ENCODE measurements at places on chromosomes 1 and 21.

DNA sequence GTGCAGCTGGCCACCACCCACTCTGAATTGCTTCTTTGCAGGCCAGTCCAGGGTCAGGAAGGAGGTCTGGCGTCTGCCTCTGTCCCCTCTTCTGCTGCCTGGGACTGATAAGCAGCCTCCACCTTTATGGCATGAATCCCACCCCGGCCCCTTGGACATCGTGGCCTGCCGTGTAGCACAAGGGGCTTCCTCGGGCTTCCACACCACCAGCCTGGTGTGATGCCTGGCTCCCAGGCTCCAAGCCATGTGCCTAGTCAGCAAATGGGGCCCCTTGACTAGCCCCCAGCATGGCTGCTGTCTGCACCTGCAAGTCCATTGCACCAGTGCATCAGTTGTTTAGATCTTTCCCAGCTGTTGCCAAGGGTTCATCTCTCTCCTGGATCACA, 9.9 kb upstream of the ARF1 start:
- DNase-seq: no peak

- no peak for DNase-seq
Measured at GRCh38 chr21:38804789-38805327, 871 bp upstream of the ETS2 start.

GRCh38 chr1:45673956-45674355, 12.4 kb downstream of the GPBP1L1 start:
- DNase-seq: no peak

- peak; percentile 49 for DNase-seq
Measured at GRCh38 chr1:22753481-22753971, 42.9 kb downstream of the EPHB2 start.

GRCh38 chr1:27102707-27103468, 52.0 kb downstream of the SLC9A1 start:
- DNase-seq: no peak

DNA sequence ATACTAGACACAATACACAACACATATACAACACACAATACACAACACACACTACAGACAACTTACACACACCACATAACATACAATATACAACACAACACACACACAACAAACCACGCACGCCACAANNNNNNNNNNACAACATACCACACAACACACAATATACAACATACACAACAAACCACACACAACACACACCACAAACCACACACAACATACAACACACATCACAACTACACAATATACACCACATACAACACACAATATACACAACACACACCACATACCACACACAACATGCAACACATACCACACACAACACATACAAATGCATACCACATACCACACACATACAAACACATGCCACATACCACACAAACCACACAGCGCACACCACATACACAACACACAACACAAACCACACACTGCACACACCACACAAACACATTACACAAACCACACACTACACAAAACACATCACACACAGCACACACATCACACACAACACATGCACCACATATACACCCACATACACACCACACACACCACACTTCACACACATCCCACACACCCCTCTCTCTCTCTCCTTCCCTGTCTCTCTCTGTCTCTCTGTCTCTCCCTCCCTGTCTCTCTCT, 108.3 kb downstream of the ETS2 start:
- DNase-seq: no peak

DNA sequence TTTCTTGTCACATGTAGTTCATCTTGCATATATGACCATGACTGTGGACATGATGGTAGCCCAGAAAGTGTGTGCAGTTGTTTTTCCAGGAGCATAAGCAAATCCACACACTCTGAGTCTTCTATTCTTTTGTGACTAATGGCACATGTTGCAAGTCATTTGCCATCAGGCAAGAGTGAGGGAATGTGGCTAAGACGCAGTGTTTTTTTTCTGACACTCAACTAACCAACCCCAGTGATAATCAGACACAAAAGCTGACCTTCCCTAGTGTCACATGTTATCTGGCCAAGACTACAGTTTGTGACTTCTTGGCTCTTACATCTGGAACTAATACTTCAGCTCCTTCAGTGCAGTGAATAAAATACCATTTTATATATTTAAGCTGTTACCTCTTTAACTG, 108.8 kb downstream of the ITSN1 start:
- DNase-seq: no peak

- DNase-seq: no peak
Measured at GRCh38 chr1:75392278-75392677, 218.6 kb downstream of the SLC44A5 start.

- DNase-seq: peak; percentile 38
Measured at GRCh38 chr1:111507411-111508201, 4.2 kb upstream of the ADORA3 start.

DNA sequence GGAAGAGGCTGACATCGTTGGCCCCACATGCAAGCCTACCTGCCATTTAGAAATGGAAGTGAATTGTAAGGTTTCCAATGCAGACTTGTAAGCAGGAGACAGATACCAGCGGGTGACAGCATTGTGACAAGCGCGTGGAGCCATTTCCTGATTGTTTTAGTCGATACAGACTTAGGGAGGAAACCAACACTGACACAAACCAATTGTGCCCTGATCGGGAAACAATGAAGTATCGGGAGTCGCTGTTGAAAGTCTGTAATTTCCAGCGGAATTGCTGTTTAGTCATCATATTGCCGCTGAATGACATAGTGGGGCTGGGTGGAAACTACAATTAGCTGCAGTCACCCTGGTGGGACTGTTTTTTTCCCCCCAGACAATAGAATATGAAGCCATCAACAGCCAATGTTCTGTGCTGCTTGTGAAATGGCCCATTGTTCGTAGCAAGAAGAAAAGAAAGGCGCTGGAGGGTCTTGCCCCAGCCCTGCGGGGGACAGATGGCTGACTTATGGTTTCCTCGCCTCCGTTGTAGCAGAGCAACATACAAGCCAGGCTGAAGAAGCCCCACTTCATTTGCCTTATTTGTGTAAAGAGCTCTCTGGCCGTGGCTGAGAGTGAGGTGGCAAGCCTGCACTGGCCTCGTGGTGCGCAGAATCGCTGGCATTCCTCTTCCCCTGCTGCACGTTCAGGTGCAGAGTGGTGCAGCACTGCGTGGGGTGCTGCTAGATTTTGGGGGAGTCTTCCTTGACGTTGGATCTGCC, 462.7 kb downstream of the CAMTA1 start:
- DNase-seq: no peak

DNA sequence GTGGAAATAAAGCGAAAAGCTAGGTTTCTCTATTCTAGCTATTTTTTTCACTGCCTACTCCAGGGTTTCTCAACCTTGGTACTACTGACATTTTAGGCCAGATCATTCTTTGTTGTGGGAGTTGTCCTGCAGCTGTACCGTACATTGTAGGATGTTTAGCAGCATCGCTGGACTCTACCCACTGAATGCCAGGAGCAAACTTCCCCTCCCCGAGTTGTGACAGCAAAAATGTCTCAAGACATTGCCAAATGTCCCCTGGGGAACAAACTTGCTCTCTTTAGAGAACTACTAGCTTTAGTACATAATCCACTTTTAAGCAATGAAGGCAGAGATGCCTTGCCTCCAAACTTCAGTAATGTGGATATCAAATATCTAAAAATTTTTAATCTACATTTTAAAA, 122.8 kb downstream of the PLPPR5 start:
- DNase-seq: no peak

DNA sequence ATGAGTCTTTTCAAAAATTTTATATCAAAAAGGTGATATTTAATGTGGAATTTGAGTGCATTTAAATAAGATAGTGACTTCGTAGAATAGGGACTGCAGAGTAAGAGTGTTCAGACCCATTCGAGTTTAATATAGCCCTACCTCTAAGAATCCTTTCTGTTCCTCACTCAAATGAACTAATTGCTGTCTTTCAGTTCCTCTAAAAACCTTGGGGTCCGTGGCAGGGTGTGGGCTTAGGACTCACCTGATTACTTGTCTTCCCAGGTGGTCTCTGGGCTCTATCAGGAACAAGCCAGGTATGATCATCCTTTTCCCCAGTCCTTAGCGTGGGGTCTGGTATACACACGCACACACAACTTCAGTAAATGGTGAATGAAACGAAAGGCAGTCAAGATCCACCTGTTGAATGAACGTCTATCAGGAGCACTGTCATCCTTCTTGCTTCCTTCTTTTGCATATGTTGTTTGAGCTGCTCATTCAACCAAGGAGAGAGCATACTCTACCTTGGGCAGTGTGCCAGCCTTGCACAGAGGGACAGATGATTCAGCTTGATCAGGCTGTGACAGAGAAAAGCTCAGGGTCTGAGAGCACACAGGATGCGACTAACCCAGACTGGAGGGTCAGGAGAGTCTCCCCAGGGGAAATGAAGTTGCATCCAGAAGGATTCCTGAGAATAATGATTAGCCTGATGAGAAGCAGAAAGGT, 1.2 kb upstream of the RNF11 start:
- no peak for DNase-seq

DNA sequence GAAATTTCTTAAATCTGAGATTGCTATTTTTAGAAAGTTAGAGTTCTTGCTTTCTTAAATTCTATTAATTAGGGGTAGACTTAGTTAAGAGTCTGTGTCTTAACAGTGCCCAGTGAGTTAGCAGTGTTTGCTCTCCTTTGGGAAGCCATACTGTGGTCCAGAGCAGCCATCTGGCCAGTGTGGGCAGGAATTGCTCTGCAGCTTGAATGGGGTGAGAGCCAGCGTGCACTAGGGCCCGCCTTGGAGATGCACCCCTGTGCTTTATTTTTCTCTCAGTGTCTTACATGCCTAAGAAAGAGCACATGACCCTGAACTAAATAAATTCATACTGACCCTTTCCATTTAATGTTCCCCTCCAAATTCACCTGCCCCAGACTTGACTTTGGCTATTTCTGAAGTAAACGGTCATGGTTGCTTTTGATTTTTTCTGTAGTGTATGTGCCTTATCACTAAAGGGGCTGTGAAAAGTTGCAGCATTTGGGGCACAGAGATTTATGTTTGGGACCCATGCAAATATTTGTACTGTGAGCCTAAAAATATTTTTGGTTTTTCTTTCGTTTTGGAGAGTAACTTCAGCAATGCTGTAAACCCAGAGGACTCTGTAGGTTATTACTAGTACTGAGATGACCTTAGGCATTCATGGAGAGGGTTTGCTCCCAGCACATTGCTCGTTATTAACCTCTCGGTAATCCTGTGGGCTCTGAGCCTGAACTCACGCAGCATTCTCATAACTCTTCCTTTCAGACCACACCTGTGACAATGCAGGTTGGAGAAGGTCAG, 21.3 kb upstream of the KCNQ4 start:
- no peak for DNase-seq

DNA sequence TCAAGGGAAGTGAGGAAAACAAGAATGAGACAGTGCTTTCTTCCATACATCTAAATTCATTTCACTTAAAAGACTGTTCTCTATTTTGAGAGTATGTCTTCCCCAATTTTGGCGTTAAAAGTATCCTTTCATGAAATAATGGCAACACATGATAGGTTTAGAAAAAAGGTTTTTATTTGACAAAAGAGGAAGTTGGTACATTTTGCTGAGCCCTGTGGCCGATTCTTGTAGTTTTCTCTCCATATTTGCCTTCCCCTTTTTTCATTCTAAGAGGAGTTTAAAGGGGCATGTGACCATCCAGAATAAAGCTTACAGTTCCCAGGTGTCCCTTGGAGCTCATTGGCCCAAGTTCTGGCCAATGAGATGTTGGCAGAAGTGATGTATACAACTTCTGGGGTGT, 140.4 kb upstream of the KCNE2 start:
- no peak for DNase-seq

DNA sequence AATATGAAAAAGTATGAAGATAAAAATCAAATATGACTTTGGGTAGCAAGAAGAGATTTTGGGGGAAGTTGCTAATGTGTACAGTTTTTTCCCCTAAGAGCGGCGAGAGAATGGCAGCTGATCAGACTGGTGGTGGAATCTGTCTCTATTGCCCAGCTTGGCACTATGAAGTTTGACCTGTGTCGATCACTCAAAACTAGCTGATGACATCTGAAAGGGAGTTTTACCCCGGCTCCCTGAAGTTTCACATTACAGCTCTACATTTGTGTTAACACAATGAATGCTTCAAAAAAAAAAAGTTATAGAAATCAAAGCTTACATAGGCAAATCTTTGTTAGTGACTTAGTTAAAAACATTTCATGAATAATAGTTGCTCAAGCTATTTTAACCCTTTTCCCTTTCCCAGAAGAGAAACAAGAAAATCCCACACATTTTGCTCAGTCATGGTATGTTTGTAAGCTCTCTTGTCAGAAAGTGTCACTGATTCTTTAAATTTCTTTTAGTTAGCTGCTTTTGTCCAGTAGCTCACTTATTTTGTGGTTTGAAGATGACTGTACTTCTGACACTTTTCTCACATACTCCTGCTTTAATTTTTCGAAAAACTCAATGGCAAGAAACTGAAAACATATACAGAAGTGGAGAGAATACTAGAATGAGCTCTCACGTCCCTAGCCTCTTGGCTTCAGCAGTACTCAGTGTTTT, 41.3 kb downstream of the DYRK1A start:
- no peak for DNase-seq

DNA sequence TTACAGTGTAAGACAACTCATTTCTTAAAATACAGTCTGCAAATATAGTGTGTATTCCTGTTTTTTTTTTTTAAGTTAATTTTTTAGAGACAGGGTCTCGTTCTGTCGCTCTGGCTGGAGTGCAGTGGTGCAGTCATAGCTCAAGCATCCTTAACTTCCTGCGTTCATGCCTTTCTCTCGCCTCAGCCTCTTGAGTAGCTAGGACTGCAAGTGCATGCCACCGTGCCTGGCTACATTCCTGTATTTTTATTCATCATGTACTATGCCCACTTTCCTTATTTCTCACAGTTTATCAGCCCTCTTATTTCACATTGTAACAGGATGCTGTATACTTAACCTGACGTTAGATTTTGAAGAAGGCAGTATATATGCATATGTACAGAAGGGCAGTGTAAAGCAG, 26.7 kb downstream of the MIER1 start:
- DNase-seq: no peak

DNA sequence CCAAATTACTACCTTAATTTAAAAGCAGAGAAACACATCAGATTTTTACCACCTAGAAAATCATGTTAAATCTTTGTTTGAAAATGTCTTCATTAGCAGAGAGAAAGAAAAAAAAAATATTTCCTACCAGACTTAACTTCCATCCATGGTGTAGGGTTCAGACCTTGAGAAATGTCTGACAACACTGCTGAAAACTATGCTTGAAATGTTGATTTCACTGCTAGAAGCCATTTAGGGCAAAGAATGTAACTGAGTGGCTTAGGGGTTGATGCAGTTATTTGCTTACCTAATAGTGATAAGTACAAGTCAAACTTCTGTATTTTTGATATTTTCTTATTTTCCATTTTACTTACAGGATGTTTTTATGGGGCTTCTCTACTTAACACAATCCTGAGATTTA, 495.6 kb upstream of the NEGR1 start:
- DNase-seq: no peak

GRCh38 chr1:45753248-45754037, 3.0 kb upstream of the IPP start:
- DNase-seq: no peak

DNA sequence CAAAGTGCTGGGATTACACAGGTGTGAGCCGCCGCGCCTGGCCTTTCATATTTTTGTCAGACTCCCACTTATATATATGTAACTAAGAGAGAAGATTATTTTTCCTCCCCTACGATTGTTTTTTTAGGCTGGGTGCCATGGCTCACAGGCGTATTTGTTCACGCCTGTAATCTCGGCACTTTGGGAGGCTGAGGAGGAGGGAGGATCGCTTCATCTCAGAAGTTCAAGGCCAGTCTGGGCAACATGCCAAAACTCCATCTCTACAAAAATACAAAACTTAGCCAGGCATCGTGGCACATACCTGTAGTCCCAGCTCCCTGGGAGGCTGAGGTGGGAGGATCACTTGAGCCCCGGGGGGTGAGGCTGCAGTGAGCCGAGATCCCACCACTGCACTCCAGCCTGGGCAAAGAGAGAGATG, 23.9 kb upstream of the ITLN2 start:
- DNase-seq: no peak
